ENCODE measurements at places on chromosomes 6 and 20.

- DNase-seq: no peak
These were observed 20.8 kb downstream of the SLC12A5 start for GRCh38 chr20:46049815-46050214.

DNA sequence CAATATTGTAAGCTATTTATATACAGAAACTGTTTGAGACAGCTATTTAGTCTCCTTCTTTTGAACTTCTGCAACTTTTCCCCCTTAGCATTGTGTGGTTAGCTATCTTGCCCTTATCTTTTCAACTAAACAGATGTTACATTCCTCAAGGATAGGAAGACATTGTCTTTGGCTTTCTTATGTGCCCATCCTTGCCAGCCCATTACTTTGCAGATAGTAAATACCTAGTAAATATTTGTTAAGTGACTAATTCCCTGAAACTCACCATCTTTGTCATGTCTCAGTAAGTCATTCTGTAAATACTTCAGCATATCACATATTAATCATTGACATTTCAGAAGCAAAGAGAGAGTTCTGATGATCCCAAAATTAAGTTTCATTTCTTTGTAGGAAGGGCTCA lies 69.1 kb upstream of the FLRT3 start:
- DNase-seq: no peak

- DNase-seq: no peak
These were observed 122.2 kb upstream of the MYLIP start for GRCh38 chr6:16006681-16007080.

- DNase-seq: no peak
These were observed 31.4 kb downstream of the SMLR1 start for GRCh38 chr6:130858498-130859160.

GRCh38 chr6:31920811-31921210 lies 6.7 kb upstream of the C2 start:
- no peak for DNase-seq

DNA sequence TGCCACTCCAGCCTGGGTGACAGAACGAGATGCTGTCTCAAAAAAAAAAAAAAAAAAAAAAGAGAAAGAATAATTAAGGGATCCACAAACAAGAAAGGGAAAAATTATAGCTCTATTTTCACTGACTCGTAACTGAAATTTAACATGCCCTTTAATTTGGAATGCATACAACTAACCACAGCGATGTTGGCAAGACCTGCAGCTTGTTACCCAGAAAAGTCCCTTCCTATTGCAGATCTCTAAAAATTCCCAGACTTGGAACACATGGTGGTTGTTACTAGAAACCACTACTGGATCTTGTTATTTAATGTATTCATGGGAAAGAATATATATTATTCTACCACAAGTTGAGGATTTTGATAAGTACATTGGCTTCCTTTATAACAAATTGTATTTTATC lies 27.8 kb upstream of the SMIM28 start:
- DNase-seq: no peak

GRCh38 chr6:113068570-113068969 lies 721.4 kb downstream of the RFPL4B start:
- DNase-seq: no peak

- no peak for DNase-seq
These were observed 14.1 kb downstream of the DAAM2 start for GRCh38 chr6:39806278-39806677.

GRCh38 chr6:13473768-13474165 lies 13.6 kb downstream of the GFOD1 start:
- DNase-seq: no peak

DNA sequence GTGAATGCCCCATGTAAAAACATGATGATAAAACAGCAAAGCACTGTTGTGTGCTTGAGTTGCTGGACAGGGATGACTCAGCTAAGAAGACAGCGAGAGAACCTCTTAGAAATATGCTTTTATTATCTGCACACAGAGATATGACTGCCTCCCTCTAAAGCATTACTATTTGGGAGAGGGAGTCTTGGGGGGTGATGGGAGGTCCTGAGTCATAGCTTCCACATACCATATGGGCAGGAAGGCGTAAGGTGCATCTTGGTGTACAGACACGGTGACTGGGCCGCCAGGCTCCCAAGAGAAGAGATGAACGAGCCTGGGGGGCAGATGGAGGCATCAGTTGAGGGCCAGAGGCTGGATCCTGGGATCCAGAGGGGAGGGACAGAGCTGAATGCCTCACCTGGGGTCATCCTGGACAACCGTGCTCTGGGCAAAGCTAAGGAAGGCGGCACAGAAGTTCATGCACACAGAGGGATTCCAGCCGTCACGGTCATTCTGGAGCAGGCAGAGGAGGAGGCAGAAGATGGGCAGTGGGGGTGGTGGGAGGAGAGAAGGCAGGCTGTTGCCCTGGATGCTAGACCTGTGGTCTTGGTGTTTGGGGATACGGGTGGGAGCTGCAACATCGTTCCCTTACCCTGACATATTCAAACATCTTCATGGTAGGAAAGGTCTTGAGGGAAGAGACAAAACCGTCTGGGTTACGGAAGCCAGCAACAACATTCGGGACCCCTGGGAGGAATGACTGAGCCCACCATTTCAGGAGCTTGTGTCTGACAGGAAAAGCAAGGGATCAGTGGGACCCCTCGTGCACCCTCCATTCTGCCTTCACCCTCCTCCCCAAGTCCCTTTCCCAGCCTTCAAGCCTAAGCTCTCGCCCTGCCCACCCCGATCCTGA lies 2.0 kb downstream of the DXO start:
- no peak for DNase-seq

GRCh38 chr6:170254315-170255213 lies 36.3 kb downstream of the DLL1 start:
- no peak for DNase-seq

DNA sequence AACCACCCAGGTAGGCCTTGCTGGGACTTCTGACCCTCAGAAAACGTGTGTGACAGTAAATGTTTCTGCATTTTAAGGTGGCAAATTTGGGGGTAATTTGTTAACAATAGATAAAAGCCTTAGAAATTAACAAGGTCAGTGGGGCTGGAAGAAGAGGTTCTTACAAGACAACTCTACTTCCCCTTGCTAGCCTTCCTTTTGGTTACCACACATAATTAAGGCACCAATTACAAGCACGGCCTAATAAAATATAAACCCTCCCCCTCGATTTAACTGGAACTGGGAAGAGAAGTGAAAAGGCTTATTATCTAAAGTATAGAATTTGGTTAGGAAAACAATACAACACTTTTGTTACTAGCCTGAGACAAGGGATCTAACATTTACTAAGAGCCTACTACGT lies 38.8 kb downstream of the ELOVL5 start:
- no peak for DNase-seq

- DNase-seq: no peak
These were observed 11.6 kb downstream of the BACH2 start for GRCh38 chr6:90285042-90285481.

- DNase-seq: no peak
These were observed 67.9 kb upstream of the SNX9 start for GRCh38 chr6:157755032-157755745.
